Neural progenitor cell (in vitro differentiated cells): ENCODE measurements at places on chromosomes 2 and 18.
A peak's percentile ranks its signal among the peaks of the same experiment; 100 is the strongest.

GRCh38 chr18:26479681-26480079 is 68.7 kb downstream of the KCTD1 start:
- DNase-seq = no peak

DNA sequence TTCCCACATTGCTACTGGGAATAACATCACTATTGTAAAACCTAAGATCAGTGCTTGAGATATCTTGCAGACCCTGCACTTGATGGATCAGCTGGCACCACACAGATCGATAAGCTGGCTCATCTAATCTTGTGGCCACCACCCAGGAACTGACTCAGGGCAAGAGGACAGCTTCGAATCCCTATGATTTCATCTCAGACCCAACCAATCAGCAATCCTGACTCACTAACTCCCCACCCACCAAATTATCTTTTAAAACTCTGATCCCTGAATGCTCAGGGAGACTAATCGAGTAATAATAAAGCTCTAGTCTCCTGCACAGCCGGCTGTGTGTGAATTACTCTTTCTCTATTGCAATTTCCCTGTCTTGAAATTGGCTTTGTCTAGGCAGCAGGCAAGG is 11.3 kb upstream of the TEX44 start:
- DNase-seq = no peak

DNA sequence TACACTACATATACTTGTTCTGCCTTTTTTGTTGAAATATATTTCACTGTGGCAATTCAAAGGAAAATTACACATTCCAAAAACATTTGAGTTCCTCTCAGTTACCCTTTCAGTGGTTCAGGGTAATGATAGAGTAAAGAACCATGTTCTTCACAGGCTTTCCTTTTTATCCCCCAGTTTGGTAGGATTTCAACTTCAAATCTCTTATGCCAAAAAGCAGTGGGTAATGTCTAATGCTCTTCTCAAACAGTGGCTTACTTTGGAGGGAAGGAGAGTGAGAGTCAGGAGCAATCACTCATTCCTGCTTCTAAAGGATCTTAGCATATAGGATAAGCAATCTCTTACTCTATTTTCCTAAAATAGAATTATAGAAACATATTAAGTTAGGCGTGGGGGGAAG is 290.6 kb downstream of the ZEB2 start:
- DNase-seq = no peak

DNA sequence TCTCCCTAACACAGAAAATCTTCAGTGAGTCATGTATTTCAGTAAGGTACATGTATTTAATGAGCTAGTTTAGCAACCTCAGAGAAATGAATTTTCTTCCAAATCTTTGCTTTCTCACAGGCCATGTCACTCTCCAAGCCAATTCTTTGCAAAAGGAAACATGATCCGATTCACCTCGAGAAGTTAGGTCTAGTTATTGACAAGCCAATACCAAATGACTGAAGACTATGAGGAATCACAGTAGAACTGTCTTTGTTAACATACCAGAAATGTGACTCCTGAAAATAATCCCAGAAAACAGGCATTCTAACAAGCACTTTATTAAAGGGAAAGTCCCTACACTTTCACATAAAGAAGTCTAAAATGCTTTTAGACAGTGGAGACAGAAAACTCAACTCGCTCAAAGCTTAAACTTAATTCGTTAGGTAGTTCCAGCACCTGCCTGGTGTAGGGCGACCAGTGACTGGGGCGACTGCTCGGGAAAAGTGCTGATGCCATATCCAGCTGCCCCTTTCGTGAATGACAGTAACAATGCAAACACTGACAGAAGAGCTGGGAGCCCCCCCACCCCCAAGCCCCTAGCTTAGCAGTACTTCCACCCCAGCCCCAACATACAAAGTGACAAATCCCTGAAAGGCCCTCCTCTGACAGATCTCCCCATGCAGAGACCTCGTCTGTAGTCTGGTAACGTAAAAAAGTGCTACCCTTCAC is 1.8 kb downstream of the MEMO1 start:
- DNase-seq = peak; percentile 49

DNA sequence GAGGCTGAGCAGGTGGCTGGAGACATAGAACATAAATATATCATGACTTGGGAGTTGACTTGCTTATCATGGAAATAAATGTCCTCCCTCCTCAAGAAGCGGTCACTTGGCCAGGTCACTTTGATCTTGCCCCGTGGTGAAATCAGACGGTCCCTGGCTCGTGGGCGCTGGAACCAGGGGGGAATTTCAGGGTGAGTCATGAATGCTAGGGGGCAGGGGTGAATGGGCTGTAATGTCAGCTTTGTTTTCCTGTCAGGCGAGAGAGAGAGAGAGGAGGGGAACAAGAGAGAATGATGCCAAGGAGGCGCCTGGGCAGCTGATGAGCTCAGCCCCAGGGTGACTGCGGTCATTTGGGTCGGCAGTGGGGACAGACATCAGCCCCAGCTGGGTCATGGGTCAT is 47.7 kb downstream of the RRM2 start:
- no peak for DNase-seq

- DNase-seq = no peak
Measured at GRCh38 chr2:30444273-30444672, 2.8 kb upstream of the LCLAT1 start.

- DNase-seq = no peak
Measured at GRCh38 chr2:60359569-60359968, 193.9 kb downstream of the BCL11A start.
